ENCODE measurements at places on chromosomes 13 and 19. TPM values are rescaled to one million over a fixed set of nuclear protein-coding genes. Genes with fewer than 3 reads are reported as not detected.

GRCh38 chr19:51144482-51145045 lies 2.5 kb downstream of the SIGLEC7 start:
- DNase-seq, result no peak

DNA sequence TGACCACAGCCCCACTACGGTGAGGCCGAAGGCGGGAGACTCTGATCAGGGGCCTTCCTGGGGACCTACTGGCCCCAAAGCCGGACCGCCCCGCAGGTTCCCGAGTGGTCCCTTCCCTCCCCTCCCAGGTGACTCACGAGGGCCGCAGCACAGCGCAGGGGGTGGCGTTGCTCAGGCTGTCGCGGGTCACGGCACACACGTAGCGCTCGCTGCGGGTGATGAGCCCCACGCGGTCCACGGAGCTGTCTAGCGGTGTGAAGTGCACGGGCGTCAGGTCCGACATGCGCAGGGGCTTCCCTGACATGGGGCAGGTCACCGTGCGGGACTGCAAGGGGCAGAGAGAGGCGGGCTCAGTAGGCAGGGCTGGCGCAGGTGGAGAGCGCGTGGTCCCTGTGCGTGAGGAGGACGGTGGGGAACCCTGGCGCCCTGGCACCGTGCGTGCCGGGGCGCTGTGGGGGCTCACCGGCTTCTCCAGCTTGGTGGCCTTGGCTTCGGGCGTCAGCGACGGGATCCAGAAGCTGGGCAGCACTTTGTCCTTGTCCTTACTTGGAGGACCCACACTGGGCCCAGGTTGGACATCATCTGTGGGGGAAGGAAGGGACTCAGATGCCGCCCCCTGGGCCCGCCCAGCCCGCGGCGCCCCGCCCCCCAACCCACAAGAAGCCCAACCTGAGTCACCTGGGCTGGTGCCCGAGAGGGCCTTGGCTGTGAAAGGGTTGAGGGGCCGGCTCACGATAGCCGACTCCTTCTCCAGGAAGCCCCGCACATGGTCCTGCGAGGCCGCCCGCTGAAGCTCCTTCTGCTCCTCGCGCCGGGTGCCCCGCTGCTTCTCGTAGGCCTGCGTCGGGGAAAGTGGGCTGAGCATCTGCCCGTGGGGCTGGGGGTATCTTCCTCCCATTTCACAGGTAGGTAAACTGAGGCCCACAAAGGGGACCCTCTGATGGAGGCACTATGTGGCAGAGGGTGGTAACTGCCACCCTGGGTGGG lies 23.7 kb downstream of the NOSIP start:
- DNase-seq, result no peak

GRCh38 chr19:44907613-44908012 lies 2.0 kb downstream of the APOE start:
- no peak for DNase-seq

GRCh38 chr13:62126400-62126799 lies 710.8 kb upstream of the PCDH20 start:
- no peak for DNase-seq

- DNase-seq, result no peak
Measured at GRCh38 chr13:93316841-93317240, 90.2 kb downstream of the GPC6 start.

DNA sequence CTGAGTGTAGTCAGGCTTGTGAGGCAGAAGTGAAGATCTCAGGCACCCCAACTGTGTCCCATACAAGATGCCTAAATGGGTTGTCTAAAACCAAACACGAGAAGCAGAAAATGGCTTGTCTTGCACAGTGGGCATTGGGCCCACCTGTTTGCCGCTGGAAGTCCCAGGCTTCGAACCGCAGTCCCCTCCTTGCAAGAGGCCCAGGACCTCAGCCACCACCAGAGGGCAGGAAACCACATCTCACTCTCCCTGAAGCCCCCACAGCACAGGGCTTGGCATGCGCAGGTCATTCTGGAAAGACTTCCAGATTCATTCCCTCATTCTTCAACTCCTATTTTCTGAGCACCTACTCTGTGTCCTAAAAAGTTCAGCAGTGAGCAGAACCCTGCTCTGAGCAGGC lies 973.7 kb downstream of the UQCRFS1 start:
- peak; percentile 34 for DNase-seq

GRCh38 chr19:35034005-35034502 lies 3.8 kb downstream of the SCN1B start:
- no peak for DNase-seq

- DNase-seq, result no peak
Measured at GRCh38 chr13:80671773-80672172, 330.8 kb upstream of the SPRY2 start.

GRCh38 chr19:16160943-16161560 lies 12.3 kb downstream of the CIB3 start:
- DNase-seq, result no peak

- no peak for DNase-seq
Measured at GRCh38 chr13:80677227-80677626, 336.3 kb upstream of the SPRY2 start.

DNA sequence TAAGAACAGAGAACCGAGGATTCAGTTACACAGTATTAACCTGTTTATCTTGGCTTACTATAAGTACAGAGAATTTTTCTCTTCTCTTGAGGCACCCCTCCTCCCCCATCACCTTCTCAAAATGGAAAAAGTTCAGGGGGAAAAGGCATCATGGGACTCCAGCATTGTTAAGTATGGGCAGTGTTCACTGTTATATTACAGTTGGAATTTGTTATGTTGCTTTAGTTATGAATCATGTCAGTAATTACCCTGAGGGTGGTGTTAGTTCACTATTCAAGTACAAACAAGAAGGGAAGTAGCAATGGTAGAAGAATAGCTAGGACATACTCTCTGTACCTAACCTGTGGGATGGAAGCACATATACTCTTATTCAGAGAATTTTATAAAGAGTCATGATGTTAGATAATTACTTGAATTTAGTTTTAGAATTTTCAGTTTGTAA lies 12.0 kb downstream of the LPAR6 start:
- DNase-seq, result no peak

- no peak for DNase-seq
Measured at GRCh38 chr19:33578697-33579096, 43.1 kb upstream of the CHST8 start.

- peak; percentile 57 for DNase-seq
Measured at GRCh38 chr19:42246143-42246921, 3.9 kb upstream of the GSK3A start.

GRCh38 chr19:19062454-19063182 lies 1.2 kb upstream of the SLC25A42 start:
- peak; percentile 67 for DNase-seq

GRCh38 chr13:113845723-113846635 lies 17.9 kb downstream of the GAS6 start:
- no peak for DNase-seq

DNA sequence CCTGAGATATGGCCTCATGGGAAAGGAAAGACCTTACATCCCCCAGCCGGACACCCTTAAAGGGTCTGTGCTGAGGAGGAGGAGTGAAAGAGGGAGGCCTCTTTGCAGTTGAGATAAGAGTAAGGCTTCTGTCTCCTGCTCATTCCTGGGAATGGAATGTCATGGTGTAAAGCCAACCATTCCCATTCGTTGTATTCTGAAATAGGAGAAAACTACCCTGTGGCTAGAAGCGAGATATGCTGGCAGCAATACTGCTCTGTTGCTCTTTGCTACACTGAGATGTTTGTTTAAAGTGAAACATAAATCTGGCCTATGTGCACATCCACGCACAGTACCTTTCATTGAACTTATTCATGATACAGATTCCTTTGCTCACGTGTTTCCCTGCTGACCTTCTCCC lies 783 bp upstream of the ZNF587B start:
- no peak for DNase-seq

- no peak for DNase-seq
Measured at GRCh38 chr13:40460116-40460515, 206.3 kb downstream of the FOXO1 start.

ARID3A gene
- 16.9 TPM for total RNA-seq

ZNF729 gene
- not detected for total RNA-seq

MCF2L gene
- total RNA-seq, result 61.9 TPM

GPR12 gene
- not detected for total RNA-seq

TEX26 gene
- not detected for total RNA-seq

FCAR gene
- total RNA-seq, result 1.8 TPM

MUC16 gene
- 0.41 TPM for total RNA-seq

ZNF132 gene
- total RNA-seq, result 7.8 TPM

Data from kidney (tissue), 22 donors.